ENCODE measurements at places on chromosomes 7 and 10. TPM values are rescaled to one million over a fixed set of nuclear protein-coding genes. Genes with fewer than 3 reads are reported as not detected.

ELMO1 gene
- polyA plus RNA-seq: 86.5 TPM

ST8SIA6 gene
- polyA plus RNA-seq: not detected

FEZF1 gene
- not detected for polyA plus RNA-seq

SSC4D gene
- polyA plus RNA-seq: not detected

PDZD7 gene
- polyA plus RNA-seq: not detected

SFTPA1 gene
- polyA plus RNA-seq: not detected

COA1 gene
- 48.5 TPM for polyA plus RNA-seq

TEX47 gene
- not detected for polyA plus RNA-seq

PLPP4 gene
- not detected for polyA plus RNA-seq

CYP26C1 gene
- not detected for polyA plus RNA-seq

OR2A12 gene
- not detected for polyA plus RNA-seq

FFAR4 gene
- not detected for polyA plus RNA-seq

CDH23 gene
- polyA plus RNA-seq: not detected

CFAP58 gene
- not detected for polyA plus RNA-seq

C10orf53 gene
- not detected for polyA plus RNA-seq

NUTM2A gene
- polyA plus RNA-seq: not detected

BAIAP2L1 gene
- polyA plus RNA-seq: 0.49 TPM

PPP1R3C gene
- not detected for polyA plus RNA-seq

ZPBP gene
- not detected for polyA plus RNA-seq

ZNF365 gene
- polyA plus RNA-seq: not detected

PRPF18 gene
- 30.5 TPM for polyA plus RNA-seq

SLK gene
- polyA plus RNA-seq: 3.0 TPM

PILRA gene
- polyA plus RNA-seq: 2.3 TPM

ANKRD61 gene
- 0.24 TPM for polyA plus RNA-seq

MRLN gene
- not detected for polyA plus RNA-seq

CACUL1 gene
- 23.9 TPM for polyA plus RNA-seq

ANKRD2 gene
- not detected for polyA plus RNA-seq

MYO3A gene
- polyA plus RNA-seq: 0.15 TPM

CYP3A5 gene
- polyA plus RNA-seq: 0.16 TPM

FAM13C gene
- polyA plus RNA-seq: not detected

ADCYAP1R1 gene
- not detected for polyA plus RNA-seq

SPDYE9 gene
- polyA plus RNA-seq: 0.19 TPM

OR6V1 gene
- polyA plus RNA-seq: not detected

PDK4 gene
- not detected for polyA plus RNA-seq

ELFN1 gene
- polyA plus RNA-seq: 0.54 TPM

UMAD1 gene
- polyA plus RNA-seq: 26.0 TPM

GRID2IP gene
- polyA plus RNA-seq: 0.09 TPM

DENND2A gene
- polyA plus RNA-seq: not detected

AKR1D1 gene
- polyA plus RNA-seq: not detected

CCDC146 gene
- polyA plus RNA-seq: 1.0 TPM

WDR11 gene
- 38.1 TPM for polyA plus RNA-seq

GCK gene
- 0.68 TPM for polyA plus RNA-seq

ABCB4 gene
- polyA plus RNA-seq: 12.5 TPM

OPN1SW gene
- polyA plus RNA-seq: not detected

KIAA1217 gene
- polyA plus RNA-seq: not detected

RASSF4 gene
- polyA plus RNA-seq: 0.69 TPM

ZNF37A gene
- 6.2 TPM for polyA plus RNA-seq

Data from IgD-negative memory B cell (primary cell).